ENCODE measurements at places on chromosomes 2 and 18. TPM values are rescaled to one million over a fixed set of nuclear protein-coding genes. Genes with fewer than 3 reads are reported as not detected.
A peak's percentile ranks its signal among the peaks of the same experiment; 100 is the strongest.

DNA sequence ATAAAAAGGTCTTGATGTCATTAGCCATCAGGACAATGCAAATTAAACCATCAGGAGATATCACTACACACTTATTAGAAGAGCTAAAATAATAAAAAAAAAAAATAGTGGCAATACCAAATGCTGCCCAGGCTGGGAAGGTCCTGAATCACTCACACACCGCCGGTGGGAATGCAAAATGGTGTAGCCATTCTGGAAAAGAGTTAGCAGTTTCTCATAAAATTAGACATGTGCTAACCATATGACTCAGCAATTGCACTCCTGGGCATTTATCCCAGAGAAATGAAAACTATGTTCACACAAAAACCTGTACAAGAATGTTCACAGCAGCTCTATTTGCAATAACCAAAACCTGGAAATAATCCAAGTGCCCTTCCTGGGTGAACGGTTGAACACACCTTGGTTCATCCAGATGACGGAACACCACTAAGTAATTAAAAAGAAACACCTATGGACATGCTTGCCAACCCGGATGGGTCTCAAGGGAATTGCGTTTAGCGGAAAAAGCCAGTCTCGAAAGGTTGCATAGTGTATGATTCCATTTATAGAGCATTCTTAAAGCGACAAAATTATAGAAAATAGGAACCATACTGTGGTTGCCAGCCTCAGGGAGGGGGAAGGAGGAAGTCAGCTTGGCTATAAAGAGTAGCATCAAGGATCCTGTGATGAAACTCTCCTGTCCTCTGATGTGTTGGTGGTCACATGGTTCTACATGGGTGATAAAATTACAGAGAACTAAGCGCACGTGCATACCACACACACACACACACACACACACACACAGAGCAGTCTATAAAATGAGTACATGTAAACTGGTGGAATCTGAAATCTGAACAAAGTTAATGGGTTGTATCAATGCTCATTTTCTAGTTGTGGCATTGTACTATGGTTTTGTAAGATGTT, 4.6 kb downstream of the MBP start:
- H3K4me3 ChIP-seq: peak overlapping the region; percentile 3
- no peaks in the 10 kb centered on the region for H3K36me3 ChIP-seq
- no peak overlapping the region for H3K27ac ChIP-seq
- peaks cover 72% of the 10 kb centered on the region for H3K4me1 ChIP-seq

DNA sequence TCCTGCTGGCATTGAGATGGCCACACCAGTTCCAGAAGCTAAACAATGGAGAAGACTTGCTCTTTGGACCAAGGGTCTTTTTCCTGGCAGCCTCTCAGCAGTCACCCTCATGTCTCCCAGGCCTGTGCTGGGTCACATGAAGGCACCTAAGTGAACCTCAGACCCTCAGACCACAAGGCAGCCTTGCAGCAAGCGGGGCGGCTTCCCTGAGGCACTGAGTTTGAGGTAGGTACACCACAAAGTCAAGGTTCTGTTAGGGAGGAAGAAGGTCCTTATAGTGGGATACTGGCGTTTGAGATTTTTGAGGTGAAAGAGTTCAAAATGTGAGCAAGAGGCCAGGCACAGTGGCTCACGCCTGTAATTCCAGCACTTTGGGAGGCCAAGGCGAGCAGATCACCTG, 8.5 kb upstream of the PRELID3A start:
- H3K4me1 ChIP-seq: no peaks in the 10 kb centered on the region
- no peak overlapping the region for H3K4me3 ChIP-seq
- no peak for DNase-seq

- no peaks in the 10 kb centered on the region for H3K27me3 ChIP-seq
- no peaks in the 10 kb centered on the region for H3K4me1 ChIP-seq
- H3K4me3 ChIP-seq: no peak overlapping the region
- H3K36me3 ChIP-seq: no peaks in the 10 kb centered on the region
- no peak for DNase-seq
- no peak overlapping the region for H3K27ac ChIP-seq
Measured at GRCh38 chr18:59940068-59940467, 40.3 kb downstream of the PMAIP1 start.

DNA sequence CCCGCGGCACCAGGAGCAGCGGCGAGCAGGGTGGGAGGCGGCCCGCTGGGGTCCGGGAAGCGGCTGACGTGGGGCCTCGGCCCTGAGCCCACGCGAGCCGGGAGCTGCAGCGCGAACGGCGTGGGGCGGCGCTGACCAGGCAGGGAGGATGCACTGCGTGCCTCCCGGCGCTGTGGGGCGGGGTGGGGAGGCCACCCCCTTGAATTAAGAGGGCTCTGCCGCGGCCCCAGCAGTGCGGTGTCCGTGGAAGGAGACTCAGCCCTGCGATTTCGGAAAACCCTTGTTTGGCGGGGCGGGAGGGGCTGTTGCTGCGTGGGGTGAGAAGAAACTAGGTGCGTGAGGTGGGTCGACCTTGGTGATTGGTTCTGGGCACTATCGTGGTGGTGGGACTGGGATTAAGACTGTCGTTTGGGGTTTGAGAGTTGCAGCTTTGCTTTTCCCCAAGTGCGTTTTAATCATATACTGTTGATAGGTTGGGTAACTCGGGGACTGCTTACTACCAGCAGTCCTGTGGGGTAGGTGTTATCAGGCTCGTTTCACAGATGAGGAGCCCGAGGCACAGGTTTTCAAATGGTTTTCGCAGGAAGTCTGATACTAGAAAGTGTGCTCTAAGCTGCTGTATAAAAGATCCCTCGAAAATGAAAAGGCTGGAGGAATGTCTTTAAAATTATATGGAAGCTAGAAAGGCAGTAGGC, 722 bp downstream of the ACSL3 start:
- peak overlapping the region; percentile 78 for H3K27ac ChIP-seq
- no peaks in the 10 kb centered on the region for H3K27me3 ChIP-seq
- peak overlapping the region; percentile 86 for H3K4me3 ChIP-seq
- peak; percentile 50 for DNase-seq
- no peaks in the 10 kb centered on the region for H3K36me3 ChIP-seq

GRCh38 chr2:200032895-200033294, 77.5 kb downstream of the MAIP1 start:
- no peaks in the 10 kb centered on the region for H3K4me1 ChIP-seq
- H3K27ac ChIP-seq: no peak overlapping the region
- H3K4me3 ChIP-seq: no peak overlapping the region
- H3K36me3 ChIP-seq: no peaks in the 10 kb centered on the region
- DNase-seq: no peak
- no peaks in the 10 kb centered on the region for H3K27me3 ChIP-seq

- no peak overlapping the region for H3K4me3 ChIP-seq
- H3K27me3 ChIP-seq: no peaks in the 10 kb centered on the region
- no peak overlapping the region for H3K27ac ChIP-seq
- no peaks in the 10 kb centered on the region for H3K4me1 ChIP-seq
Measured at GRCh38 chr2:215662715-215663114, 226.8 kb upstream of the FN1 start.

The CASP10 gene
- total RNA-seq: 6.7 TPM

The CCDC74B gene
- 0.84 TPM for total RNA-seq

DNA sequence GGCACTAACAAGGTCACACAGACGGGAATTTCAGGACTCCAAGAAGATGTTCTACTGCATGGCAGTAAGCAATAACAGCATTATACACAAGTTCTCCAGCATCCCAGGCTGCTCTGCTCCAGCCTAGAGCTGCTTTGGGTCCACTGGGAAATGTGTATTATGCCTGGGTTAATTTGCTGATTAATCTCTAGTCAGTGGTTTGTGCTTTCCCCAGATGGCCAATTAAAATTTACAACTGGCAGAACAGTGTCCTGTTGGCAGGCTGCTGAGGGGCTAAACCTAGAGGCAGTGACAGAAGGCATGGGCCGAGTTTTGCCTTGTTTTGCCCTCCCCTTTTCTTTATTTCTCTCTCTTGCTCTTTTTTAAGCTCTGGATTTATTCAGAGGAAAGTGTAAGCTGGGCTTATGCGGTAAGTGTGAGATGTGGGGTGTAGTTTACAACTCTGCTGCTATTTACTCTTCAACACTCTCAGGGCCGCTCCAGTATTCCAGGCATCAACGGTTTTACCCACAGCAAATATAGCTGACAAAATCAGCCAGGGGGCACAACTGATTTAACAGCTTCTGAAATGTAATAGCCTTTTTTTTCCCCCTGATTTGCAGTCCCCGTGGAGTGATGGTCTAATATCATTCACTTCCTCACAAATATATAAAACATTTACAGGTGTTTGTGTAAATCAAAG, 348.0 kb downstream of the GPD2 start:
- H3K4me1 ChIP-seq: no peaks in the 10 kb centered on the region
- no peaks in the 10 kb centered on the region for H3K27me3 ChIP-seq
- no peak overlapping the region for H3K27ac ChIP-seq
- no peak overlapping the region for H3K4me3 ChIP-seq

The IL1RL2 gene
- total RNA-seq: 0.33 TPM

The ID2 gene
- 165 TPM for total RNA-seq

DNA sequence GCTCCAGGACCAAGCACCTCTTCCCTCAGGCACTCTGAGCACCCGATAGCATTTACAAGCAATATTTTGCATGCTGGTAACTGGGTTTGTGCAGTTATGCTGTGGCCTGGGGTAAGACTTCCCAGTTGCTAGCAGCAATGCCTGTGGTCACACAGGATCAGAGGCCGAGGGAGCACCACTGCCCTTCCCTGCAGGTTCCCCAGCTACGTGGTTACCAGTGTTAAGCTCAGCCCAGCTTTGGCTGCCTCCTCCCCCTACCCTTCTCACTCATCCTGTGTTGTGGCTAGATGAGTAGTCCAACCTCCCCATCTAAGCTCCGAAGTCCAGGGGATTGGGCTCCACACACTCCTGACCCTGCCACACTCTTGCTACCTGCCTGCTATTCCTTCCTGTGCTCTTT, 141.1 kb downstream of the CELF4 start:
- no peak overlapping the region for H3K4me3 ChIP-seq
- H3K27me3 ChIP-seq: no peaks in the 10 kb centered on the region
- no peaks in the 10 kb centered on the region for H3K36me3 ChIP-seq
- H3K4me1 ChIP-seq: no peaks in the 10 kb centered on the region
- no peak for DNase-seq

- no peaks in the 10 kb centered on the region for H3K27me3 ChIP-seq
- no peaks in the 10 kb centered on the region for H3K4me1 ChIP-seq
- no peaks in the 10 kb centered on the region for H3K36me3 ChIP-seq
- H3K27ac ChIP-seq: no peak overlapping the region
- no peak overlapping the region for H3K4me3 ChIP-seq
Measured at GRCh38 chr18:49921318-49921985, 108.1 kb upstream of the ACAA2 start.

GRCh38 chr2:56484906-56485305, 301.1 kb downstream of the CCDC85A start:
- no peaks in the 10 kb centered on the region for H3K27me3 ChIP-seq
- H3K27ac ChIP-seq: no peak overlapping the region
- no peaks in the 10 kb centered on the region for H3K4me1 ChIP-seq
- no peak for DNase-seq
- no peaks in the 10 kb centered on the region for H3K36me3 ChIP-seq

DNA sequence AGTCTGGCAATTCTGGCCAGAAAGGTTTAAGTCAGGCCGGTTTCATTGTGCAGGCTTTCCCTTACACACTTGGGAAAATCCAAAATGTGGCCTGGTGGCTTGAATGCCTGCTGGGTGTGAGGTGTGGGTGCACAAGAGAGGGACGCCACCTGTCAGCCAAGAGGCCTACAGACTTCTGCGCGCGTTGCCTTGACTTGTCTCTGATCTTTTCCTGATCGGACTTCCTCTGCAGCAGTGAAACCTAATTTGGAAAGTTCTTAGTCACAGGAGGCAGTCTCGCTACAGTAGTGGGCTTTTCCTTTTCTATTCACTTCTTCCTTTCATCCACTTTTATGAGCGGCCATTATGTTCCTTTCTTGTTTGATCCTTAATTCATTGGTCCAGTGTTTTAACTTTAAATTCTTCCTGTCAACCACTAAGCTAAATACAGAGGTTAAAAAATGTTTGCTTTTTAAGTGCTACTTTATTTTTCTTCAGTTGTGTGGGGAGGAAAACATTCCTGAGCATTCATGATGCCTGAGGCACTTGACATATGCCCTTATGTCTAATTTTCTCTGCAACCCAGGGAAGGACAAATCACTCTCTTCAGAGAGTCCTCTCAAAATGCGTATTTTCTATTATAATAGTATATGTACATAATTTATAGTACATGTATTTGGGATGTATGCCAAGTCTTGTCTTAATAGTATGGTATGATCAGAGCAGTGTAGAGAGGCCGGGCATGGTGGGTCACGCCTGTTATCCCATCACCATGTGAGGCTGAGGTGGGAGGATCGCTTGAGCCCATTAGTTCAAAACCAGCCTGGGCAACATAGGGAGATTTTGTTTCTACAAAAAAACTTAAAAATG, 128.9 kb downstream of the WDSUB1 start:
- DNase-seq: no peak
- no peaks in the 10 kb centered on the region for H3K27me3 ChIP-seq
- no peak overlapping the region for H3K4me3 ChIP-seq
- H3K27ac ChIP-seq: no peak overlapping the region
